ENCODE measurements at places on chromosomes 12 and 14.

DNA sequence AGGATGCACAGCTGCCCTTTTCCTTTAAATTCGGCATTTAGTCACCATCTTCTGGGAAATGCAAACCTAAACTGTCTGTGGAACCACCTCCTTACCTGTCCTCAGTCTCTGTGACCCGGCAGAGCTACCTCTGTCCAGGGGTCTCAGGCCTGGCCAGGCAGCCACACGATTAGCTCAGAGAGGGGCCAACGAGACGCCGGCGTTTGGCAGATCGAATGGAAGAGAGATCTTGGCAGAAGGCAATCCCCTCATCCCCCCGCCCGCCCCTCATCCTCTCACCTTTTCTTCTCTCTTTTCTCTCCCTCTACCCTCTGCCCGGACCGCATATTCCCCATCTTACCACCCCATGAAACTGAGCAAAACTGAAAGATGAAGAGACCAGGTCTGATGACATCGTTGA is 101.0 kb downstream of the PIWIL1 start:
- DNase-seq = no peak

DNA sequence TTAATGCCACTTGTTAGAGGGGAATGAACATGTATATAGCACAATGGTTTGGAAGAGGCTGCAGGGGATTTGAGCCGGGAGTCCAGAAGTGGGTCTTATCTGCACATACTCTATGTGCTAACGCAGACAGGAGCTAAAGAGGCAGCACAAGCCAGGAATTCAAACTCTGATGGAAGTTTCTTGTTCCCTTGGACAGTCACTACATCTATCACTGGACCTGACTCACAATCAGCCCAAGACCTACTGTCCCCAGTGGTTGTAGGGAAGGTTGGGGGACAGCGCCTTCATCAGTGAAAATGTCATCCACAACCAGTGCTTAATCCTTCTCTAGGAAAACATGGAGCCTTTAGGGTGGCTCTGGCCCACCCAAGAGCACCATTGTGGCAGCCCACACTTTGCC is 107.8 kb downstream of the GCH1 start:
- no peak for DNase-seq

DNA sequence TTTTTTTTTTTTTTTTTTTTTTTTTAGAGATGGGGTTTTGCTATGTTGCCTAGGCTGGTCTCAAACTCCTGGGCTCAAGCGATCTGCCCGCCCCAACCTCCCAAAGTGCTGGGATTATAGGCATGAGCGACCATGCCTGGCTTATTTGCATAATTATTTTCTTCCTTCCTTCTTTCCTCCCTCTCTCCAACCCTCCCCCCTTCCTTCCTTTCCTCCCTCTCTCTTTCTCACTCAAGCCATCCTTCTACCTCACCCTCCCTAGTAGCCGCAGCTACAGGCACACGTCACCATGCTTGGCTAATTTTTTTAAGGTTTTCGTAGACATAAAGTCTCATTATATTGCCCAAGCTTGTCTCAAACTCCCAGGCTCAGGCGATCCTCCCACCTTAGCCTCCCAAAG is 83.8 kb downstream of the PEBP1 start:
- no peak for DNase-seq

GRCh38 chr14:90368946-90369721 is 27.7 kb upstream of the CALM1 start:
- no peak for DNase-seq
